ENCODE measurements at places on chromosomes 3 and 15.
A peak's percentile ranks its signal among the peaks of the same experiment; 100 is the strongest.

DNA sequence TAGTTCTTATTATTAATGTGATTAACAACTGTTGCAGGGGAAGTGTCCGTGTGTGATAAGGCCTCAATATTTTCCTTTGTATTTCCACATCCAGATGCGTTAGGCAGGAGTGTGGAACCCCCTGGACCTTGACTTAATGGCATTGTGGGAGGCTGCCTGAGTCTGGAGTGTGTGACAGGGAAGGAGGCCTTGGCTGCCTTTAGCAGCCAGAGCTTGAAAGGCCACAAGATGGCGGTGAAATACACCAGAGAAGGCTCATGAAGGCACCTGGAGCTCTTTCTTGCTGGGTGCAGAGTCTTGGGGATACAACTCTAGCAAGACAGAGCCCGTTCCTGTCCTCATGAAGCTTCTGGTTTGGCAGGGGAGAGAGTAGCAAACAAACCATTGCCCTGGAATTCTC, 36.9 kb downstream of the POLR2M start:
- no peak for DNase-seq

- no peak for DNase-seq
Measured at GRCh38 chr3:113714702-113715101, 18.3 kb upstream of the USF3 start.

DNA sequence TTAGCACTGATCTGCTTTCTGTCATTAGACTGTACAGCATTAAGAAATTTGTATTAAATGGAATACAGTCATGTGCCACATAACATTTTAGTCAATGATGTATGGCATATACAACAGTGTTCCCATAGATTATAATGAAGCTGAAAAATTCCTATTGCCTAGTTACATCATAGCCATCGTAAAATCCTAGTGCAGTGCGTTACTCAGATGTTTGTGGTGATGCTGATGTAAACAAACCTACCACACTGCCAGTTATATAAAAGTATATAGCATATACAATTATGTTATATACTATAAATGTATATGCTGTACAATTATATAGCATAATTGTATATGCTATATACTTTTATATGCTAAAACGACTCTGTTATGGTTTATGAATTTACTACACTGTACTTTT, 41.7 kb downstream of the APH1B start:
- DNase-seq, result no peak

DNA sequence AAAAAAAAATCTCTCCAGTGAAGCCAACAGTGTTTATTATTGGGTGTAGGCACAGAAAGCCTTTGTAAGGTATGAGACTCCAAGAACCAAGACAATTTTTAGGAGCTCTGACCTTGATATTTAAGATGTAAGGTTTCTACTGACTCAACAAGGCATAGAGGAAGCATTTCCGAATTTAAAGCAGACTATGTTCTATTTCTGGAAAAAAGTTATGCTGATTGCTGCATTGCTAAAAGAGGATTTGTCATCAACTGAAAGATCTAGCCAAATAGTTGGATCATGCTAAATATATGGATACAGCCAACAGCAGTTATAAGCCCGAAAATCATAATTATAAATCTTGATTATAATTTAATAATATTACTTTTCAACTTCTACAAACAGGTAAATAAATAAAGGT, 53.3 kb upstream of the MELTF start:
- DNase-seq, result no peak

- no peak for DNase-seq
Measured at GRCh38 chr15:88738796-88739195, 64.4 kb upstream of the ACAN start.

DNA sequence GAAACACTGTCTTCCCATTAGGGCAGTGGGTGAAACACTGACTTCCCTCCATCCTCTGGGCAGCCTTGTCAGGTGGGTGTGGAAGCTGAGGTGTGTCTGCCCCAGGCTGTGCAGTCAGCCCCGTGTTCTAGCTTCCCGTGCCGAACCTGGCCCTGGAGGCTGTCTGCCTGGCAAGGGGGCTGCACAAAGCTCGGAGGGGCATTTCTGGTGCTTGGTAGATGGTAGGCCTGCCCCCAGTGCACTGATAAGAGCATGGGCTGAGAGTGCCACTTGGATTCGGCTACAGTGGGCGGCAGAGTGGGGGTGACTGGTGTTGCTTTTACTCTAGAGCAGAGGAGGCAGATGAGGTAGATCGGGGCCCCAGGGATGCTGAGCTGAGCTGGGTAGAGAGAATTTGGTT, 21.3 kb downstream of the IGF1R start:
- DNase-seq, result no peak

DNA sequence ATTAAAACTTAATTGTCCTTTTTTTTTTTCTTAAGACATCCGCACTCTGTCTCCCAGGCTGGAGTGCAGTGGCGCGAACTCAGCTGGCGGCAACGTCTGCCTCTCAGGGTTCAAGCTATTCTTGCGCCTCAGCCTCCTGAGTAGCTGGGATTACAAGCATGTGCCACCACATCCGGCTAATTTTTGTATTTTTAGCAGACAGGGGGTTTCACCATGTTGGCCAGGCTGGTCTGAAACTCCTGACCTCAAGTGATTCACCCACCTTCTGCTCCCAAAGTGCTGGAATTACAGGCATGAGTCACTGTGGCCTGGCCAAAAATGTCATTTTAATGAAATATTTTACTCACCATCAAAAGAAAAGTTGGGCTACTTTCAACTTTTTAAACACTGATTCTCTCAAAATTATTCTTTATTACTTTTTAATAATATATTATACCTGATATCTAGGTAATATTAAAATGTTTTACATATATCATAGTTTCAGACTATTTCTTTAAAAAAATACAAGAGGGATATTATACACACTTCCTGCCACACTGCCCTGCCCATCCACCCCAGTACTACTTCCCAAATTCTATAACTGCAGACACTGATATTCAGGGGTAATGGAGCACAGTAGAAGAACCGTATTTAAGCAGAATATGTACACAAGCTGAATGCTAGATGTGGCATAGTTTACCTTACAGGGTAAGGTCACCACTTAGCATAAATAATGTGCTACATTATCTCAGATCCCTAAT, 723.9 kb upstream of the ZNF385D start:
- DNase-seq, result no peak

- no peak for DNase-seq
Measured at GRCh38 chr3:89059211-89059925, 48.1 kb upstream of the EPHA3 start.

- no peak for DNase-seq
Measured at GRCh38 chr3:172101107-172101506, 61.7 kb downstream of the FNDC3B start.

- peak; percentile 31 for DNase-seq
Measured at GRCh38 chr3:156615592-156616173, 58.7 kb upstream of the TIPARP start.

- DNase-seq, result no peak
Measured at GRCh38 chr15:94185547-94186236, 45.7 kb upstream of the MCTP2 start.

DNA sequence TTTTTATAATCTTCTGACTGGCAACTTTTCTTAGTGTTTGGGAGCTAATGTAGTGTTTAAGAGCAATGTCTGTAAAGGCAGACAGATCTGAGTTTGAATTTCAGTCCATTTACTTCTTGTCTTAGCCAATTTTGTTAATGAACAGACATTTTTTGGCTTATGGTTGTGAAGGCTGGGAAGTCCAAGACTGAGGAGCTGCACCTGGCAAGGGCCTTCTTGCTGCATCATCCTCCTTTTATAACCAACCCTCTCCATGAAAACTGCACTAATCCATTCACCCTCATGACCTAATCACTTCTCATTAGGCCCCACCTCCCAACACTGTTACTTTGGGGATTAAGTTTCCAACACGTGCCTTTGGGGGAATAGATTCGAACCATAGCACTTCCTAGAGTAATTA, 164.5 kb downstream of the GAP43 start:
- DNase-seq, result no peak

DNA sequence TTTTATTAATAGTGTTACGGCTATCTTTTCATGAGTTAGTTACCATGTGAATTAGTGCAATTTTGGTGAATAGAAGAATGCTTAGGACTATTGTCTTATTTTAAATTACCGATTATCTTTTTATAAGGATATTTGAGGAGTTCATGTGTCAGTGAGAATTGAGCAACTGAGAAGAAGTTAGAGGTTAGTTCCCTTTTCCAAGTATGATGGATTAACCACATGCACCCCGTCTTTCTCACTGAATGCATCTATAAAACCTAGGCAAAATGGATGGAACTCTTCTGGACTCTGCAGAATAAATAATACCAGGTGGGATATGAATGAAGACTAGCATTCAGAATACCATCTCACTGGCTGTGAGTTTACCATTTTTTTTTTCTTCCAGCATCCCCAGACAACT, 74.3 kb downstream of the TCF12 start:
- no peak for DNase-seq

- no peak for DNase-seq
Measured at GRCh38 chr3:134482622-134483021, 3.2 kb downstream of the ANAPC13 start.

GRCh38 chr3:154023148-154023547, 98.0 kb upstream of the ARHGEF26 start:
- DNase-seq, result no peak

- peak; percentile 38 for DNase-seq
Measured at GRCh38 chr3:17339132-17339575, 403.3 kb downstream of the TBC1D5 start.

DNA sequence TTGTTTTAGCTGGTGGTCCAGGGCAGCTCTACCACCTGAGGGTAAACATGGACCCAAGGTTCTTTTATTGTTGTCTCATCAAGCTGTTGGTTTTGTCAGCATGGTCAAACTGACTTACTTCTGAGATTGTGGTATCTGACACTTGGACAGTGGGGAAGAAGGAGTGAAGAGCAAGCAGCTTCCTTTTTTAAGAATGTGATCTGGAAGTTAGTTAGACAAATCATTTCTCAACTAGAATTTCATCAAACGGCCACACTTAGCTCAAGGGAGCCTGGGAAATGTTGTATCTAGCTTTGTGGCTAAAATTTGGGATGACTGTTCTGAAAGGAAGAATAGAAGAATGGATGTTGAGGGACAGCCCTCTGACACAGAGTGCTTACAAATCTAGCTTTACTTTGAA, 215.2 kb downstream of the ZNF621 start:
- no peak for DNase-seq

DNA sequence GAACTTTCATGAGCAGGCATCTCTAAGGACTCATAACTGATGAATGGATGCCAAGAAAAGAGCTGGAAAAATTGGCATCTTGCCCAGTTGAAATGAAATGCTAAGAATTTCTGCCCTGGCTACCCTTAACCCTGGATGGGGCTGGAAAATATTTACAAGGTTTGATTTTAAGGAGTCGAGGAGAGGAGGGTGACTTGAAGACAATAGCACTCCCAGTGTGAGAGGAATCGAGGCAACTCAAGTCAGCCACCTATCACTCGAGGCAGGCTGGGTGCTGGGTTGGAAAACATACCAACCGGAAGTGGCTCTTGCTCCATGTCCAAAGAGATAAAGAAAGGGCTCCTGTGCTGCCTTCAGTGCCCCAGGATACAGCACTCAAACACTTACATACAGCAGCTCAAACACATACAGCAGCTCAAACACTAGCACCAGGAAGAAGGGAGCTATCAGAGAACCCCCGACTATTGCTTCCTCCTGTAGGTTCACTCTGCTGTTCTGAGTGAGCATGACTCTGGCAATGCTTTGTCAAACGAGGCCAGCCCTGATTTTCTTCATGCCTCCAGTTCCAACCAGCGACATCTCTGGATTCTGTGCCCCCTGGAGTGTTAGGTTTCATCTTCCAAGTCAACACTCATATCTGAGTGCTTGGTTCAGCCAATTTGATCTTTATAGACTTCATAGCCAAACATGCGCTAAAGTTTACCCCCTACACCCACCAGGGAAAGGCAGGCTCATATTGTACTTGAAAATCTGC, 4.9 kb downstream of the PRICKLE2 start:
- DNase-seq, result peak; percentile 22

DNA sequence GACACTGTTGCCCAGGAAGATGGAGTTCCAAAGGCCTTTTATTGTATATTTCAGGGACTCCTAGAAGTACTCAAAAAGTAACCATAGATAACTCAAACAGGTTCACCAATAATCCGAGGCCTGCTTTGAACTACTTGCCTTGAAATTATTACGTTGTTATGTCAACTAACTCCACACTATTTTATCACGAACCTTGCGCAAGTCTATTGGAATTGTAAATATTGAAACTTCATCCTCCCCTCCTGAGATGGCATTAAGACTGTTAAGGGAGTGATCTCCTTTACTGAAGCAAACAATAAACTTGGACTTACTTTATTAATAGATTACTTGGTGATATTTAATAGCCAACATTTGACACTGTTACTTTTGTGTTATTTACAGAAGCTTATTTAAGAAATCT, 199.6 kb upstream of the GADL1 start:
- DNase-seq, result no peak

DNA sequence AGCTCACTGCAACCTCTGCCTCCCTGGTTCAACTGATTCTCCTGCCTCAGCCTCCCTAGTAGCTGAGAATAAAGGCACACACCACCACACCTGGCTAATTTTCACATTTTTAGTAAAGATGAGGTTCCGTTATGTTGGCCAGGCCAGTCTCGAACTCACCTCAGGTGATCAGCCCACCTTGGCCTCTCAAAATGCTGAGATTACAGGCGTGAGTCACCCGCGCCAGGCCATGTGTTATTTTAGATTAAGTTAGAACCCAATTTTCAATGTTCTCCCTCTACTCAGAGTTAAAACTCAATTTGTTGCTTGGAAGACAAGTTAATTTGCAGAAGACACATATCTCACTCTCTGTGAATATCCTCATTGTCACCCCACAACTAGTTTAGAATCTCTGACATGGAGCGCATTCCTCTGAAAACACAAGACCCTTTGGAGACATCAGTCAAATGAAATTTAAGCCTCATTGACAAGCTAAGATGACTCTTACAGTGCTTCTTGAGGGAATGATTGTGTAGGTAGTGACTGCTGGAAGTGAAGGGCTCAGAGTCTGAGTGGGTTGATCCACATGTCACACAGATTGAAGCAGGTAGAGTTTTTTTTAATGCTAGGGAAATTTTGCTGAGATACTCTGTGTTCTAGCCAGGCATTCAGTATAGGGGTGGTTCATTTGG, 60.6 kb upstream of the FRMD4B start:
- DNase-seq, result no peak

- no peak for DNase-seq
Measured at GRCh38 chr3:175932586-175932985, 1073.5 kb downstream of the NAALADL2 start.

- DNase-seq, result no peak
Measured at GRCh38 chr3:171813897-171814460, 3.7 kb upstream of the PLD1 start.

GRCh38 chr3:189275852-189276251, 104.1 kb downstream of the TPRG1 start:
- DNase-seq, result peak; percentile 35

Data from DMS79 treated with DMSO at 0.1 percent for 48 hours (cell line).